Stimulated activated CD8-positive, alpha-beta memory T cell treated with anti-CD3 and anti-CD28 coated beads, Interleukin-12 subunit alpha, Interleukin-12 subunit beta, amount 100 ng/mL, for 1 hour (primary cell): ENCODE measurements at places on chromosomes 1 and 21.

- no peak for DNase-seq
Measured at GRCh38 chr1:146013559-146013922, 8.0 kb downstream of the HJV start.

DNA sequence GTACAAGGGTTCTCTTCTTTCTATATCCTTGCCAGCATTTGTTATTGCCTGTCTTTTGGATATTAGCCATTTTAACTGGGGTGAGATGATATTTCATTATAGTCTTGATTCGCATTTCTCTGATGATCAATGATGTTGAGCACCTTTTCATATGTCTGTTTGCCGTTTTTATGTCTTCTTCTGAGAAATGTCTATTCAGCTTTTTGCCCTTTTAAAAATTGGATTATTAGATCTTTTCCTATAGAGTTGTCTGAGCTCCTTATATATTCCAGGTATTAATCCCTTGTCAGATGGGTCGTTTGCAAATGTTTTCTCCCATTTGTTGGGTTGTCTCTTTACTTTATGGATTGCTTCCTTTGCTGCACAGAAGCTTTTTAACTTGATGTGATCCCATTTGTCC lies 19.4 kb upstream of the MRPS14 start:
- DNase-seq, result no peak

DNA sequence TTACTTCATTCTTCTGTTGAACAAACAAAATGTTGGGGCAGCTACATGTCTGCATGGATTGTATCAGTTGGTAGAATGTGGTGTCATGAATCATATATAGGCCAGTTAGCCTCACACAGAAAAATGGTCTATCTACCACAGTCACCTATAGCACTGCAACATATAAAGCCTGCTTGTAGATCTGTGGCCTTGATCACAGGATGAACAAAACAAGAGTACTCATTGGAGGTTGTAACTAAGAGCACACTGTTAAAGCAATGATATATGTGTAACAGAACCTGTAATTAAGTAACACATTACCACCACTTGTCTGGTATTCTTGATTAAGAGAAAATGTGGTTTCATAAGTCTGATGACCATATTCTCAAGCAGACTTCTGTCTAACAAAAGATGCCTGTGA lies 167.3 kb upstream of the SGIP1 start:
- no peak for DNase-seq

GRCh38 chr1:2061065-2061778 lies 11.0 kb downstream of the PRKCZ start:
- no peak for DNase-seq

GRCh38 chr1:152673016-152673415 lies 2.1 kb upstream of the LCE2C start:
- no peak for DNase-seq

- DNase-seq, result no peak
Measured at GRCh38 chr1:18884419-18884717, 18.0 kb downstream of the ALDH4A1 start.

GRCh38 chr1:20717452-20718342 lies at the start of gene KIF17:
Gene KIF17 (minus strand): TSS chr1:20718007. CDS start chr1:20717706, 301 bp downstream.
- DNase-seq, result peak; percentile 27

DNA sequence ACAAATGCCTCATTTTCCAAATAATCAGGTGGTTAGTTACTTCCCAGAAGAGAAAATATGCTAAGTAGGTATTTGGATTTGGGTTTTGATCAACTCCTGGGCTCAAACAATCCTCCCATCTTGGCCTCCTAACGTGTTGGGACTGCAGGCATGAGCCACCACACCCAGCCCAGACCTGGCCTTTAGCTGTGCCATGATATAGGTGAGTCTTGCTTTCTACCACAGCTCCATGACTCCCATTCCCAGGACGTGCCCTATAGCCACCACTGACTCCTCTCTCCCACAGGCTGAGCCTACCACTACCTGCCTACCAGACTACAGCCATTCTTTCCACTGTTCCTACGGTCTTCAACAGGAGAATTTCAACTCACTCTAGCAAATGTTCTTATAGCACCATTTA lies 1.8 kb upstream of the SLC1A7 start:
- DNase-seq, result no peak

DNA sequence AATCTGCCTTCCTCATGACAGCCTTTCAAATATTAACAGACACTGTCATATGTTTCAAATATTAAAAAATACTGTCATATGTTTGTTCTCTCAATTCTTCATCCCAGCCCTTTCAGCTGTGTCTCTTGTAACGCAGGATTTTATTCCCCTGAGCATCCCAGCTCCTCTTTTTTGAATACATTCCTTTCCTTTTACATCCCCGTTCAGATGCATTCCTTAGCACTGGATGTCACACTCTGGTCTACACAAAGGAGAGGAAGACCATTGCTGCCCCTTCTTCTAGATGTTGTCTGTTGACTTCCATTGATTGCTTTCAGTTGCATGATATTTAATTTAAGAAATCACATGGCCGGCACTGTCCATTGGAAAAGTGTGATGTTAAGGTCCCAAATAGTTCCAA lies 117.4 kb upstream of the PAXBP1 start:
- no peak for DNase-seq

DNA sequence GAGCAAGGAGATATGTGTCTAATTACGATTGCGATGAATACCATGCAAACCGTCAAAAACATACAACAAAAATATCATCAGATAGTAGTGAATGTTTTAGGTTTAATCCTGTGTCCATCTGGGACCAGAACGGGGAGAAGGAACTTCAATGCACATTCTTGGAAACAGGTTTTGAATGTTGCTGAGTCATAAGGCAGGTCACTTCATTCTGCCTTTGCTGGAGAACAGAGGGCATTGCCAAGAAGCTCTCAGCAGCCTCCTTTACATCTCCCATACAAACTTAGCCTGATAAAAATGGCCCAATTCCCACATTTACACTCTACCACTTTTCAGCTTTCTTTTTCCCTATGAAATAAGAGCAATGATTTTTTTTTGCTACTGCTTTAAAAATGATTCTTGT lies 78.0 kb upstream of the KCNJ6 start:
- no peak for DNase-seq

DNA sequence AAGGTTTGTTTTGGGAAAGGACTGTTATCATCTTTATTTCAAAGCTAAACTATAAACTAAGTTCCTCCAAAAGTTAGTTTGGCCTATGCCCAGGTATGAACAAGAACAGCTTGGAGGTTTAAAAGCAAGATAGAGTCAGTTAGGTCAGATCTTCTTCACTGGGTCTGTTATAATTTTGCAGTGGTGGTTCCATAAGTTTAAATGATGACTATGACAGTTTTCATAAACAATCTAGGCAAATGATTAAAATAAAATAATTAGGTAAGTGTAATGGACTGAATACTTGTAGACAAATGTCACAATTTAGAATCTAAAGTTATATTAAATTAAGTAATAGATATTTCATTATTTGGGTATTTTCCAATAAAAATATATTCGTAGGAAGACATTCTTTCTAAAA lies 21.4 kb upstream of the PLA2G5 start:
- DNase-seq, result no peak

GRCh38 chr1:3146907-3147306 lies 77.9 kb downstream of the PRDM16 start:
- DNase-seq, result no peak

DNA sequence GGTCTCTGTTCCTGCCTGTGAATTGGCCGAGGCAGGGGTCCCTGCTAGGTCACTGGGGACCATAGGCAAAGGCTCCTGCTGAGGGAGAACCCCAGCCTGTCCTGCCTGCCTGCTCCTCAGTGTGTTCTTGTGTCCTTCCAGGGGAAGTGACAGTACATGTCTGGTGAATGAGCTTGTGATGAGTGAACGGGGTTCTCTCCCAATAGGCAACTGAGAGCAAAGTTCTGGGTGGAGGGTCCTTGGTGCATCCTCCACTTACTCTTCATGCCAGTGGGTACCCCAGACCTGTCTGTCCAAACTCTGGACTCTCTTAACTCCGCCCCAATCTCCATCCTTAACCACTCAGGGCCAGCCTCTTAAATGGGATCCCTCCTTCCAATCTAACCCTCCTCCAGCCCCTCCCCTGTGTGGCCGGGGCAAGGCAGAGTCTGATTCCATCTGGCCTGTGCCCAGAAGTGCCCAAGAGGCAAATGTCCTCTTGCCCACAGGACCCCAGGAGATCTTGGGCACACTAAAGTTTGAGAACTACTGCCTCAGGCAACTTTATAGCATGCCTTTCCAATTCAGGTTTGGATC lies 2.0 kb downstream of the XKR8 start:
- no peak for DNase-seq
